ENCODE measurements at places on chromosomes 13 and 19. TPM values are rescaled to one million over a fixed set of nuclear protein-coding genes. Genes with fewer than 3 reads are reported as not detected.

- DNase-seq, result no peak
Measured at GRCh38 chr13:72698164-72698563, 29.3 kb downstream of the MZT1 start.

The ERFL gene
- polyA plus RNA-seq, result not detected

The ZNF878 gene
- polyA plus RNA-seq, result 0.46 TPM

The STOML3 gene
- not detected for polyA plus RNA-seq

GRCh38 chr13:111874981-111875380, 192.0 kb upstream of the SOX1 start:
- no peak for DNase-seq

All from HepG2 (cell line).